ENCODE measurements at places on chromosomes 11 and 22.
A peak's percentile ranks its signal among the peaks of the same experiment; 100 is the strongest.

- DNase-seq, result no peak
These were observed 45.9 kb downstream of the TBX1 start for GRCh38 chr22:19806213-19807160.

DNA sequence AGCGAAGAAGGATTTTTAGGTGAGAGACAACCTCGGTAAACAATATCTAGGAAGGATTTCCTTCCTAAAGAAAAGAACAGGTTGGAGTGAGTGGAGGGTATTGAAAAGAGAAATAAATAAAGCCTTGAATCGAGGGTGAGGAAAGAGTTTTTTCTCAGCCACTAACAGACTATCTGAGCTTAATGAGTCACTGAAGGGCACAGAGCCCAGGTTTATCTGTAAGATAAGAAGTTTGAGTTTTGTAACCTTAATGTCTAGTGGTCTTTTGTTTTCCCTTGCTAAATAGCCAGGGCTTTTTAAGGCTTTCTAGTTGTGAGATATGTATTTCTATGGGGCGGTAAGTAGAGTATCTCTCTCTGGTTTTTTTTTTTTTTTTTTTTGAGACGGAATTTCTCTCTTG is 394.5 kb upstream of the KIRREL3 start:
- no peak for DNase-seq

GRCh38 chr11:76903325-76903724 is 42.6 kb downstream of the ACER3 start:
- DNase-seq, result no peak

- DNase-seq, result peak; percentile 72
These were observed 8.8 kb upstream of the PLA2G3 start for GRCh38 chr22:31148953-31149627.

GRCh38 chr22:36220451-36220921 is 18.8 kb downstream of the APOL2 start:
- no peak for DNase-seq

GRCh38 chr11:27367881-27368280 is 4.9 kb upstream of the CCDC34 start:
- DNase-seq, result no peak

DNA sequence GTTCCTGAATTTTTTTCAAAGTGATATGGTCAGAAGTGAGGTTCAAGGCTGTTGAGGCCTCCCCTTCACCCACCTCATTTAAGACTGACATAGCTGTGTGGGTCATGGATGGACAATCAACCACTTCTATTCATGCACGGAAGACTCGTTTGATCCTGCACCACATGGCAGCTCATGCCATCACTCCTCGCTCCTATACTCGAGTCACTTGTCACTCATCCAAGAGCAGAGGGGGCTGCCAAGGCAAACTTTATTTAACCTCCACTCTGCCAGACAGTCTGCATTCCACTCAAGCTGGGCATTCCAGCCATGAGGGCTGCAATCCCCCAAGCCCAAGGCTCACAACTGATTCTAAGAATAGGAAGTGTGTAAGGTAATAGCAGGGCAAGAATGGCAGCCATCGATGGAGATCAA is 34.1 kb downstream of the SNX19 start:
- DNase-seq, result no peak
